ENCODE measurements at places on chromosomes 3 and 15.

DNA sequence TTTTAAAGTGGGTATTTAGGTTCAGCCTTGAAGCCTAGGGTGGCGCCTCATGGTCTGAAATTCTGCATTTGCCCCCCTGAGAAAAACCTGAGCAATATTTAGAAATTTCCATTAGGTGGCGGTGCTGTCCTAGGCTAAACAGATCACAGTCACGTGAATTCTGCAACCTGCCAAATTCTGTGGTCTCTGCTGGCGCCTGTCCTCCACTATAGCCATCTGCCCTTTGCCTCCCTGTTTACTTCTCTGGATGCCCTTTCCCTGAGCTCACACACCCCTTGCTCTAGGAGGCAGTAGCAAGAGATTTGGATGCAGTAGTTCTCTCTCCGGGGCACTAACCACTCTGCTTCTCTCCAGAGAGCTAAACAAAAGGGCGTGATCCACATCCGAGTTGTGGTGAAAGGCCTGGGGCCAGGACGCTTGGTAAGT lies 9.1 kb downstream of the MRPS11 start:
- DNase-seq = no peak

DNA sequence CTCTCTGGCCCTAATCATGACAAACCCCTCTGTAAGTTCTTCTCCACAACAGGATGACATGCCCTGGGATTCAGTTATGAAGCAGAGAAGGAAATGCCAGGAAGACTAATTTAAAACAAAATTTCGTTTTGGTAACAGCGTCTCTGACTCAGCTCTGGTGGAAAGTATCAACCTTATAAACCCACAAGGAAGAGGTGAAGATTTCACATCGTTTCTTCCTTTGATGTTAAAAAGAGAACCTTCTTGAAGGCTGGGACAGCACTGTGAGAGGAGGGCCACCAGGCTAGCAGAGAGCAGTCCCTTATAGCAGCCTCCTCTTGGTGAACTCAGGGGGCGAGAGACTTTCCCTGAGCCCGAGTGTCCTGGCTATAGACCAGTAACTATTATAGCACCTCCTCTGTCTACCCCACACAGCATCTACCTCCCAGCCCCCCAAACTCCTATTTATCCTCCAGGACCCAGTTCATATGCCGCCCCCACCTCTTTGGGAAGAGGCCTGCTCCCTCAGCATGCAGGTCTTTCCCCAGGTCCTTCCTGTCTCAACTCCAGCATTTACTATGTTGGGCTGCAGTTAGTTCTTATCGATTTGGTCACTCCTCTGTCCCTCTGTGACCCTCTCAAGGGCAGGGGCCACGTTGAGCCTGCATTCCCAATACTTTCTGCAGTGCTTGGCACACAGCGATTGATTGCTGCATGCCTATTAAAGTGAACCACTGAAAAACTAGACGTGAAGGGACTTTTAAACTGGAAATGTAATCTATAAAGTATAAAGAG lies 321.5 kb upstream of the ICE2 start:
- DNase-seq = no peak

DNA sequence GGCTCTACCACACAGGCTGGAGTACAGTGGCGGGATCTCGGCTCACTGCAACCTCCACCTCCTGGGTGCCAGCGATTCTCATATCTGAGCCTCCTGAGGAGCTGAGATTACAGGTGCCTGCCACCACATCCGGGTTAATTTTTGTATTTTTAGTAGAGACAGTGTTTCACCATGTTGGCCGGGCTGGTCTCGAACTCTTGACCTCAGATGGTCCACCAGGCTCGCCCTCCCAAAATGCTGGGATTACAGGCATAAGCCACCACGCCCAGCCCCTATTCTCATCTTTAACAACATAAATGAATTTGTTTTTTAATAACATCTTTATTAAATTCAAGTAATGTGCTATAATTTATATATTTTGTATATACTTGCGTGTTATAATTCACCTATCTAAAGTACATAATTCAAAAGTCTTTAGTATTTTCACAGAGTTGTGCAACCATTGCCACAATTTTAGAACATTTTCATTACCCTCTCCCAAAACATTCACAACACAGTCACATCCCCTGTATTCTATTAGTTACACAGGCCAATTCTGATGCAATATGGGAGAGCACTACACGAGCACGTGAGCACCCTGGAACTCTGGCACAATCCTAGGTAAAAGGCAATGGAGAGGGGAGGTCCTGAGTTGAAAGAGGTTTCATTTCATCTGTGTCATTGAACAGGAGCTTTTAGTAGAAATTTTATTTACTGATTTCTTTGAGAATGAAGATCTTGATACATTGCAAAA lies 21.2 kb upstream of the MTMR14 start:
- DNase-seq = no peak

DNA sequence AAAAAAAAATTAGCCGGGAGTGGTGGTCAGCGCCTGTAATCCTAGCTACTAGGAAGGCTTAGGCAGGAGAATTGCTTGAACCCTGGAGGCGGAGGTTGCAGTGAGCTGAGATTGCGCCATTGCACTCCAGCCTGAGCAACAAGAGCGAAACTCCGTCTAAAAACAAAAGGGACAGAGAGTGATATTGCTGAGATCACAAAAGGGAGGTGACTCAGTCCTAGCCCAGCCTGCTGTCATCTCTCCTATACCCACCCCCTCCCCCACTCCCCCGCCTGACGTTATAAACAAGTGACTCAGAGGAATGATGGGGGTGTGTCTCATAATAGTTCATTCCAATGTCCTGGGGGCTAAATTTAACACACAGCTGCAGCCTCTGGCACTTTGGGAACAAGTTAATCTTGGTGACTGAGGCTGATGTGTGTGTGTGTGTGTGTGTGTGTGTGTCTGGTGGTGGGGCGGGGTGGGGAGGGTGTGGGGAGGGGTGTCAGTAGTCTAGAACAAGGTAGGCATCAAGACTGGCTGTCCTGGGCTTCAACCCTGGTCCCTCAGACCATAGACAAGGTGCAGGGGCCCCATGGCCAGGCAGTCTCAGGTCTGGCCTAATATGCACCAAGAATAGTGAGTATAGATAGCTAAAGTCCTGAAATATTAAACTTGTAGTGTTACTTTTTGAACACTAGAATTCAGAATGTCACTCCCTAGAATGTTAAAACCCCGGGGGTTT lies 1.3 kb upstream of the KLHL40 start:
- no peak for DNase-seq

- no peak for DNase-seq
These were observed 1.1 kb upstream of the KPNA1 start for GRCh38 chr3:122515870-122516269.

GRCh38 chr15:86433983-86434382 lies 354.3 kb downstream of the AGBL1 start:
- no peak for DNase-seq

DNA sequence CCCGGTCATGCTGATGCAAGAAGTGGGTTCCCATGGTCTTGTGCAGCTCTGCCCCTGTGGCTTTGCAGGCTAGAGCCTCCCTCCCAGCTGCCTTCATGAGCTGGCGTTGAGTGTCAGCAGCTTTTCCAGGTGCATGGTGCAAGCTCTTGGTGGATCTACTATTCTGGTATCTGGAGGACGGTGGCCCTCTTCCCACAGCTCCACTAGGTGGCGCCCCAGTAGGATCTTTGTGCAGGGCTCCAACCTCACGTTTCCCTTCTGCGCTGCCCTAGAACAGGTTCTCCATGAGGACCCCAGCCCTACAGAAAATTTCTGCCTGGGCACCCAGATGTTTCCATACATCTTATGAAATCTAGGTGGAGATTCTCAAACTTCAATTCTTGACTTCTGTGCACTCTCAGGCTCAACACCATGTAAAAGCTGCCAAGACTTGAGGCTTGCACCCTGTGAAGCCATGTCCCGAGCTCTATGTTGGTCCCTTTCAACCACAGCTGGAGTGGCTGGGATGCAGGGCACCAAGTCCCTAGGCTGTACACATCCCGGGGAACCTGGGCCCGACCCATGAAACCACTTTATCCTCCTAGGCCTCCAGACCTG lies 238.4 kb upstream of the MDFIC2 start:
- DNase-seq = no peak

- no peak for DNase-seq
These were observed 502.5 kb upstream of the NECTIN3 start for GRCh38 chr3:110569073-110569472.

GRCh38 chr3:3675801-3676200 lies 123.4 kb upstream of the LRRN1 start:
- no peak for DNase-seq

GRCh38 chr3:107892955-107893624 lies 197.7 kb downstream of the CD47 start:
- no peak for DNase-seq

- no peak for DNase-seq
These were observed 9.9 kb downstream of the ITPR1 start for GRCh38 chr3:4503050-4503449.

DNA sequence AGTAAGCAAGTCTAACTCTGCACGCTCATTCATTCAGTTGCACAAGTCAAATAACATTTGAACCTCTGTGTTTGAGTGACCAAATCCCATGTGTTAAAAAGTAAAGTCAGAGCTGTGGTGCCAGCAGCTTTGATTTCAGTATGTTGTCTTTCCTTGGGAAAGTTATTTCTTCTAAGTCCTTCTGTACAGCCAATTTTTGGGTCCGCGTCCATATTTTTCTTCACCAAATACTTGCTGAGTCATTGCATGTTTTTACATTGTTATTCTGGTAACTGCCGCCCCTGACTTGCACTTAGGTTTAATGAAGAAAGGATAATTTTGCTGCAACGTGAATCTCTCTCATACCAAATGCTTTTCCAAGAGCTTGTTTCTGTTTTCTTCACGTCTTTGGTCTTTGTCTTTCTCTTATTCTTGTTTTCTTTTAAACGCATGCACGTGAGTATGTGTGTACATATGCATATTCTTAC lies 56.7 kb downstream of the PLS1 start:
- DNase-seq = no peak

DNA sequence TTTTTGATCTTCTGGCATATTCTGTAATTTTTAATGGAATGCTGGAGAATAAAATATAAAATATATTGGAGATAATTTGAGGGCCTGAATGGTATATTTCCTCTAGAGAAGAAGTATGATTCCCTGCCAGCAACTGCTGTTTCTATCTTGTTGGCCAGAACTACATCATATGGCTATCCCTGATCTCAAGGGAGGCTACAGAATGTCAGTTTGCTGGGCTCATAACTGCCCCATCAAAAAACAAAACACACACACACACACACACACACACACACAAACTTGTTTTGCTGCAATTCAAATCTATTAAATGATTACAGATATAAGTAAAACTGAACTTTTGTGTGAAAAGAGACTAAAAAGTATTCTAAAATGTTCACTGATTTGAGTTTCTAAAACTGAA lies 51.0 kb downstream of the RASA2 start:
- DNase-seq = no peak

DNA sequence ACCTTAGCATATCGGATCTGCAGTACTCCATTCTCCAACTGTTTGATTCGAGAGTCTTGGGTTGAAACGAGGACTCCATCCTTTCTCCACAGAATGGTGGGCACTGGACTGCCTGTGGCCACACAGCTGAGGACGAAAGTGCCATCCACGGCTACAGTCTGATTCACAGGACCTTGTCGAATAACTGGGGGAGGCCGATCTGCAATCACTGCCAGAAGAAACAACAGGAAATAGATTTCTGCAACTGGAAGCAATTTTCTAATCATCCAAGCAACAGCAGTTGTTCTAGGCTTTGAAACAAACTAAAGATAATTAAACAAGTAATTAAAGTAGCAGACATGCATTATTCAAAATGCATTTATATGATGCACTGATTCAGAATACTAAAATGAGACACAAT lies 1097.7 kb downstream of the ROBO1 start:
- DNase-seq = no peak

GRCh38 chr15:50135031-50135551 lies 16.1 kb upstream of the ATP8B4 start:
- no peak for DNase-seq

GRCh38 chr3:90080988-90081387 lies 973.6 kb downstream of the EPHA3 start:
- no peak for DNase-seq

- no peak for DNase-seq
These were observed 177.8 kb downstream of the KLF13 start for GRCh38 chr15:31504462-31504839.

DNA sequence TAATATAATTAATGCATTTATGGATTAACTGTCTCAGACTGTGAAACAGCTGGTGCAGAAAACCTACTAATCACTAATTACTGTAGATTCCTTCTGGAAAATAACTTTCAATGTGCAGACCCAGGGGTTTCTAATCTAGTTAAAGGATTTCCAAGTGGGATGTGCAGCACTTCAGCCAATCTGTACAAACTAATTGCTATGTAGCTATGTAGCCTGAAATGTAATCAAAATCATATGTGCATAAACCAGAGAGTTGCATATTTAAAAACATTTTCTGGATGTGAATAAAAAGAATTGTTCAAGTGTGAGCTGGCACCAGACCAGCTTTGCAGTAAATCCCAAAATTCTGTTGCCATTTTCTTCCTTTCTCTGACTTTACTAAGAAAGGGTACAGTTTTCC lies 127.5 kb upstream of the CD96 start:
- DNase-seq = no peak

DNA sequence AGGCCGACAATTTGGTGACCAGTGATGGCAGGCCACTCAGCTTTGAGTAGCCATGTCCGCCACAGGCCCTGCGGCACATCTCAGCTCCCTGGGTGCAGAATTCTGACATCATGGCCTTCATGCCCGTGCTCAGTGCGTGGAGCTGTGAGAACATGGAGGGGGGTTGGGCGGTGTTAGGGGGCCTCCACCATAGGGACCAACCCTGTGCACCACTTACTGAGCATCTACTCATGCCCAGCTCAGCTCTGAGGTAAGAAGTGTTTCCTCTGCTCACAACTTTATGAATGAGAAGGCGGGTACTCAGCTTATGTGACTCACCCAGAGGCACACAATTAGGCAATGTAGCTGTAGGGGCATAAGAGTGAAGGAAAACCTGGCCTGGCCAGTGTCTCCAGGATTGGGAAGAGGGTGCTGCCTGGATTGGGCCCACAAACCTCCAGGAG lies 10.5 kb downstream of the ACOX2 start:
- DNase-seq = no peak

DNA sequence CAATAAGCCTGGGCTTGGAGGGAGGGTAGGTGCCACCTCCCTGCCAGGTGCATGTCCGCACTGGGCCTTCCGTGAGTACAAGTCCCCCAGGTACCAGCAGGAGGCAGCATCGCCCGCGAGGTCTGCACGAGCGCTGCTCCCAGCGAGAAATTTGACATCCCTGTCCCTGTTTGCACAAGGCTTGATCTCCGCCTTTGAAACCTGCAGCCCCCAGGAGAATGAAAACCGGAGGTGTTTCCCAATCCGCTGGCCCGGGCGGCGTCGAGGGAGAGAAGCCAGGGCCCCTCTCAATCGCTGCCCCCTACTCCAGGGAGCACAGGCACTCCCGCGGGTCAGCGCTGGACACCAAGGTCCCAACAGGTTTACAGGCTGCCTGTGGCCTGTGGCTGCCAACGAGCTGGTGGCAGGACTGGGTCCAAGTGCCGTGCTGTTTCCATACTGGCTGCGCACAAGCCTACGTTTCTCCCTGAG lies 961 bp downstream of the HAPLN3 start:
- DNase-seq = no peak

- no peak for DNase-seq
These were observed 7.0 kb downstream of the EIF2B5 start for GRCh38 chr3:184142199-184142598.

- DNase-seq = no peak
These were observed 33.2 kb downstream of the BMF start for GRCh38 chr15:40075298-40076044.

- DNase-seq = no peak
These were observed 736 bp downstream of the ARHGEF26 start for GRCh38 chr3:154121701-154122551.

- DNase-seq = no peak
These were observed 49.1 kb downstream of the CYP19A1 start for GRCh38 chr15:51289290-51289689.

GRCh38 chr15:65651831-65652749 lies 30.4 kb downstream of the SLC24A1 start:
- DNase-seq = no peak

GRCh38 chr3:44721231-44722102 lies 8.0 kb upstream of the ZNF501 start:
- DNase-seq = no peak

Data from NCI-H1436 treated with DMSO at 0.1 percent for 48 hours (cell line).